ENCODE measurements at places on chromosomes 5 and 9. TPM values are rescaled to one million over a fixed set of nuclear protein-coding genes. Genes with fewer than 3 reads are reported as not detected.

CTSL gene
- 563 TPM for total RNA-seq

DNA sequence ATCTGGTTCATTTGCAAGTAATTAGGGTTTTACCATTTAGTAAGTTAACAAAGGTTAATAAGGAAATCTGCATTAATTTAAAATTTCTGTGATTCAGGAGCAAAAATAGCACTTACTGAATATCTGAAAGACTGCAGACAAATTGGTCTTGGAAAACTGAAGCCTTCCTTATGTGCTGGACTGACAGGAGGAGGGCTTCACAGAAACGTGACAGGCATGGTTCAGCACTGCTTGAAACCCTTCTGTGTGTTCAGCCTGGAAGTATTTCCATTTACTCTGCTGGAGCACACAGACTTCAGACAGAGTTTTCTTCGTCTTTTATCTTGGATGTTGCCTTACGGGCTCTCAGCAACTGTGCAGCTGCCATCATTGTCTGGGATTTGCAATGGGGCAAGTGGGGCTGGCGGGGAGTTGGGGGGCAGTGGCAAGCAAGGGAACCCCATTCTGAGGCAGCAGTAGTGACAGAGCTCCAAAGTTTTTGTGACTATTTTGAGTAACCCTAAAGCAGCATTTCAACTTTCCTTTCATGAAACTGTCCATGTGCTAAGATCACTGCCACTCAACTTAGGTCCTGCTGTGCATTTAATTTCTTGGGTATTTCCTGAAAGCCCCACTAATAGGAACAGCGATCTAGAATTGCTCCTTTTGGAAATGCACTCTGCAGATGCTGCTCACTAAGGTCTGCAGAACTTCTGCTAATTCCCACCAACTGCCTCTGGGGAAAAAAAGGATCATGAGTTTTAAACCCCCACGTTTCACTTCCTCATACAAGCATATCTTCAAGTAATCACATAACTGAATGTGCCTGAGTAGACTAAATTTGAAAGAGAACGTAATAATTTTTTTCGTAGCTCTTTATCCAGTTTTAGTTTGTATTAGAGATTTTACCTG, 56.6 kb downstream of the KCNN2 start:
- H3K36me3 ChIP-seq = no peaks in the 10 kb centered on the region
- H3K4me3 ChIP-seq = no peak overlapping the region
- no peaks in the 10 kb centered on the region for H3K4me1 ChIP-seq
- H3K27me3 ChIP-seq = no peaks in the 10 kb centered on the region

DNA sequence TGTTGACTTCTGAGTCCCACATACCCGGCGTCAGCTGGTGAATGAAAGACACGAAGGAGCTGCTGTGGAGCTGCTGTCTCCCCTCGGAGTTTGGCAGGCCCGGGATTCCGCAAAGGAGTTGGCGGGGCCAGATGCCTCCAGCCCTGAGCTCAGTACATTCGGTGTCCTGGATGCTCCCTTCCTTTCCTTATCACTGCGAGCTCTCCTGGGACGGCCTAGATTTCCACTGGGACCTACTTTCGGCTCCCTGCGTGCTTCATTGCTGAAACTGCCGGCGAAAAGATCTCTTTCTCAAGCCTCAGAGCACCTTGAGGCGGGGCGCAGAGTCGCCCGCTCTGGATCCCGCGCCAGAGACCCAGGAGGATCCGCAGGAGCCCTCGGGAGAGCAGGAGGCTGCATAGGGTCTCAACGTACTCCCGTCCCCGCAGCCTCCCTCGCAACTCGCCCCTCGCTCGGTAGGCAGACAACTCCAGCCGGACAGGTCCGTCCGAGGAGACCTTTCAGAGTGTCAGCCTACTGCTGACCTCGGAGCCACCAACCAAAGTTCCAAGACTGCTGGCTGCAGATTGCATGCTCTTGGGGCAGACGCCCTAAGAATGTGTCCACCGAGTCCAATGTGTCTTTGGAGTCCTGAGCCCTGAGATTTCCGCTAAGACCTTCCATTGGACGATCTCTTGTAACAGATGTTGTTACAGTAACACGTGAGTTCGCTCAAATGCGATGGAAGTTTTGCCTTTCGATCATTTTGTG, 6.1 kb downstream of the ANXA2R start:
- H3K36me3 ChIP-seq = no peaks in the 10 kb centered on the region
- peak overlapping the region; percentile 70 for H3K27ac ChIP-seq
- peak overlapping the region; percentile 8 for H3K4me3 ChIP-seq
- no peaks in the 10 kb centered on the region for H3K27me3 ChIP-seq
- peak; percentile 70 for DNase-seq

DNA sequence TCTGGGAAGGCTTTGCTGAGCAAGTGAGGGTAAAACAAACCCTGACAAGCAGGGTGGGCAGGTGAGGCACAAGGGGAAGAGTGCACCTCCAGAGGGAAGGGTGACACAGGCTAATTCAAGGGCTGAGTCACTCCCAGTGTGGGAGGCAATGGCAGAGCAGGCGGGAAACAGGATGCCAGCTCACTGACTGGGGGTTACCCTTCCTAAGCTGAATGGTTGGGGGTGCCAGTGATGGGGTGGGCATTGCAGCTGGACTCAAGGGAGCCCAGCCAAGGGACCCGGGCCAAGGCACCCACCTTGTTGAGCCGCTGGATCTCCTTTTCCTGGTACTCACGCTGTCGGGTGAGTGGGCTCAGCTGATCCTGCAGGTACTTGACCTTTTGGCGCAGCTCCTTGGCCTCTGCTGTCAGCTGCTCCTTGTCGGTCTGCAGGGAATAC, 18.4 kb downstream of the GPX3 start:
- H3K27me3 ChIP-seq = no peaks in the 10 kb centered on the region
- H3K4me3 ChIP-seq = no peak overlapping the region

- no peaks in the 10 kb centered on the region for H3K36me3 ChIP-seq
- no peak overlapping the region for H3K4me3 ChIP-seq
- H3K27me3 ChIP-seq = peaks cover 3% of the 10 kb centered on the region
- no peak overlapping the region for H3K27ac ChIP-seq
- H3K4me1 ChIP-seq = no peaks in the 10 kb centered on the region
- no peak for DNase-seq
These were observed 29.6 kb upstream of the PITX1 start for GRCh38 chr5:135063511-135064234.

DNA sequence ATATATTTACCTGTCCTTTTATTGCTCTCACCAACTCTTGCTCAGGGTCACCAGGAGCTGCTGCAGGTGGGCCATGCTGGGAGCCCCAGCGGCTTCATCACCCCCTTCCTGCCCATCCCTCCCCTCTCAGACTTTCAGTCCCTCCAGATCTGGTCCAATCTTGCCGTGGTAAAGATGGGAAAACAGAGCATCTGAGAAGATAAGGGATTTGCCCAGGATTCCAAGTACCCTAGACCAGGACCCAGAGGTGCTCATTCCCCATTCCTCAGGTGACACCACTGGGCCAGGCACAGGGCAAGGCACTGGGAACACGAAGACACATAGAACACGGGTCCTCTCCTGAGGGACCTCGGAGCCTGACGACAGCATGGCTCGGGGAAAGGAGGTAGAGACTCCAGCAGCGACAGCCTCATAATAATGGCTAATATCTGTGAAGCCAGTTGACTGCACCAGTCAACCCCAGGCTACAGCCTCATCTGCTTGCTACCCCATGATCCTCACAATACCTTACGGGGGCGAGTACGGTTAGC, 18.0 kb downstream of the TMOD1 start:
- H3K36me3 ChIP-seq = no peaks in the 10 kb centered on the region
- no peak for DNase-seq
- H3K4me3 ChIP-seq = no peak overlapping the region
- no peak overlapping the region for H3K27ac ChIP-seq
- H3K4me1 ChIP-seq = peaks cover 3% of the 10 kb centered on the region

DNA sequence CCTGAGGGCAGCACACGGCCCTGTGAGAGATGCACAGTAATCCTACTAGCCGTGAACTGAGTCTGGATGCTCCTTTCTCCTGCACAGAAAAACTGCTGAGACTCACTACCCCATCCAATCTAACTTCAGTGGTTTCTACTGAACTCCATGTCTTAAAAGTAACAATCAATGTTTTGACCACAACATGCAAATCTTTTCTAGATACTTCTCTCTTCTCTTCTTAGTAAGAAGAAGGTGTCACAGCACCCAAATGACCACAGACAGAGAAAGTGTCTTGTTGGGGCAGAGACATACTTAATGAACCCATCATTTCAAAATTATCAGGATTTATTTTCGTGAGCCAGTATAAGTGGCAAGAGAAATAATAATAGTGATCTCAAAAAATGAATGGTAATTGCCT, 285.8 kb upstream of the MEF2C start:
- H3K36me3 ChIP-seq = no peaks in the 10 kb centered on the region
- no peaks in the 10 kb centered on the region for H3K4me1 ChIP-seq
- no peaks in the 10 kb centered on the region for H3K27me3 ChIP-seq
- no peak for DNase-seq
- H3K27ac ChIP-seq = no peak overlapping the region

DNA sequence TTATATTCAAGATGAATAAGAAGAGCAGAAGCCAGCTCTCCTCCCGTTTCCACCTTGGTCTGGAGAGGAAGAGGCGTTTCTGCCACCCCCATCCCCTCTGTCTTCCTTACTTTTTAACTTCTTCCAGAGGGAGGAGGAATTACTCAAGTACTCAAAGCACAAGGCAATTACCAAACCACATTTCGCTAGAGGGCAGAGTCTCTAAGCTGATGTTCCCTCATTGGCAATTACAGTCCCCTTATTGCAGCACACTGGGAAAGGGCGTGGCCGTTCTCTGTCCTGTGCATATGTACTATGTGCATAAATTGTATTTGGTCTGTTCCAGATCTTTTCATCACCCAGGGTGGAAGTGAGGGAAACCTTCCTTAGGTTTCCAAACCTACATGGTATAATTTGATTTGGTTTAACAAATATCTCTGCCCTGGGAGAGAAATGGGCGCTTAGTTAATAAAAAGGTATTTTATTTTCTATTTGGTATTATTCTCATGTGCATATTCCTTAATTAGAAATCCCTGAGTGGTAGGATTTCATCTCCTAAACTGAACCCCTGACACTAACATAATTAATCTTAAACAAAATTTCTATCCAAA, 29.8 kb upstream of the ALDOB start:
- H3K4me3 ChIP-seq = no peak overlapping the region
- H3K4me1 ChIP-seq = peaks cover 2% of the 10 kb centered on the region
- no peak overlapping the region for H3K27ac ChIP-seq
- no peaks in the 10 kb centered on the region for H3K36me3 ChIP-seq

GRCh38 chr9:106945727-106946660, 83.0 kb downstream of the ZNF462 start:
- no peaks in the 10 kb centered on the region for H3K36me3 ChIP-seq
- no peaks in the 10 kb centered on the region for H3K27me3 ChIP-seq
- peak; percentile 92 for DNase-seq

DNA sequence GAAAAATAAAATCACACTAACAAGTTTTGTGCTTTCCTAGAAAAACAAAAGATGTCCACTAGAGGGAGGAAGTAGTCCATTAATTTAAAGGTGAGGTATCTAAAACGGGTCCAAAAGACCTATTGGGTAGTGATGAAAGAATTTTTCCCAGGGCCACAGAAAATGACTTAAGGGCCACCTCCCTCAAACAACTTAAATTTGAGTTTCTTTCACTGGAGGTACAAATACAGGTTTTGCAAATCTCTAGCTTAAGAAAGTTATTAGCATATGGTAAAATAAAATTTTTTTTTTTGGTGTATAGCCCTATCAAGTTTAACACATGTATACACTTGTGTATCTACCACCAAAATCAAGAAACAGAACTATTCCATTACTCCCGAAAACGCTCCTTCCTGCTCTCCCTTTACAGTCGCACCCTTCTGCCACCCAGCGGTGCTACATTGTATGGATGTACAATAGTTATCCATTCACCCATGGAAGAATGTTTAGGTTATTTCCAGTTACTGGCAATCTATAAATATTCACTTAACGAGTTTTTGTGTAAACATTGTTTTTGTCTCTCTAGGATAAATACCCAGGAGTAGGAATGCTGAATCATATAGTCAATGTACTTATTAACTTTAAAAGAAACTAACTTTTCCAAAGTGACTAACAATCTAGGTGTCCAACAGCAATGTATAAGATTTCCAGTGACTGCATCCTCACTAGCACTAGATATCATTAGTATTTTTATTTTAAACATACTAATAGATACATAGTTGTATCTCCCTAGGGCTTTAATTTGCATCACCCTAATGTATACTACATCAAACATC, 21.9 kb downstream of the DEPDC1B start:
- peak overlapping the region; percentile 23 for H3K27ac ChIP-seq
- H3K4me3 ChIP-seq = no peak overlapping the region
- H3K4me1 ChIP-seq = no peaks in the 10 kb centered on the region
- no peaks in the 10 kb centered on the region for H3K27me3 ChIP-seq

ENTREP1 gene
- total RNA-seq = under 0.01 TPM

- no peak overlapping the region for H3K4me3 ChIP-seq
- peak; percentile 90 for DNase-seq
- H3K27ac ChIP-seq = no peak overlapping the region
- no peaks in the 10 kb centered on the region for H3K27me3 ChIP-seq
- H3K4me1 ChIP-seq = peaks cover 12% of the 10 kb centered on the region
These were observed 240.7 kb downstream of the CSNK1G3 start for GRCh38 chr5:123752552-123753179.

DNA sequence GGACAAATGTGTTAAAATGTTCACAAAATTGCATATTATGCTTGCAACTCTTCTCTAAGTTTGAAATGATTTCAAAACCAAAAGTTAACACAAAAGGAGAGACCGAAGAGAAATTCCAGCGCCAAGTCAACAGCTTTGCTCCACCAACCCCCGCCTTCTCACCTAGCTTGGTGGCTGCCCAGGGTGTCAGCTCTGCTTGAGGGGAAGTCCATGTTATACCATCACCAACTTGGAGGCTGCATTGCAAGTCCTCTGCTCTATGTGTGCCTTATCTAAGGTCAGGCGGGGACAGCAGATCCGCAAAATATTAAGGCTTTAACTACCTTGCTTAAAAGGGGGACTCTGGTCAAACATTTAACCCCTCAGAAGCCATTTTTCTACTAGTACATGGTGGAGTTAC, 14.6 kb downstream of the CCNJL start:
- no peak for DNase-seq
- no peaks in the 10 kb centered on the region for H3K27me3 ChIP-seq
- H3K27ac ChIP-seq = no peak overlapping the region
- H3K4me3 ChIP-seq = no peak overlapping the region
- H3K4me1 ChIP-seq = no peaks in the 10 kb centered on the region

HINT2 gene
- total RNA-seq = 24.9 TPM

GRCh38 chr5:138467711-138468132, 2.4 kb downstream of the EGR1 start:
- H3K27me3 ChIP-seq = no peaks in the 10 kb centered on the region
- H3K27ac ChIP-seq = no peak overlapping the region
- H3K36me3 ChIP-seq = peaks cover 9% of the 10 kb centered on the region
- peaks cover 4% of the 10 kb centered on the region for H3K4me1 ChIP-seq
- peak overlapping the region; percentile 3 for H3K4me3 ChIP-seq
- DNase-seq = no peak

PRSS3 gene
- total RNA-seq = 0.26 TPM
